ENCODE measurements at places on chromosomes 6 and 20.

DNA sequence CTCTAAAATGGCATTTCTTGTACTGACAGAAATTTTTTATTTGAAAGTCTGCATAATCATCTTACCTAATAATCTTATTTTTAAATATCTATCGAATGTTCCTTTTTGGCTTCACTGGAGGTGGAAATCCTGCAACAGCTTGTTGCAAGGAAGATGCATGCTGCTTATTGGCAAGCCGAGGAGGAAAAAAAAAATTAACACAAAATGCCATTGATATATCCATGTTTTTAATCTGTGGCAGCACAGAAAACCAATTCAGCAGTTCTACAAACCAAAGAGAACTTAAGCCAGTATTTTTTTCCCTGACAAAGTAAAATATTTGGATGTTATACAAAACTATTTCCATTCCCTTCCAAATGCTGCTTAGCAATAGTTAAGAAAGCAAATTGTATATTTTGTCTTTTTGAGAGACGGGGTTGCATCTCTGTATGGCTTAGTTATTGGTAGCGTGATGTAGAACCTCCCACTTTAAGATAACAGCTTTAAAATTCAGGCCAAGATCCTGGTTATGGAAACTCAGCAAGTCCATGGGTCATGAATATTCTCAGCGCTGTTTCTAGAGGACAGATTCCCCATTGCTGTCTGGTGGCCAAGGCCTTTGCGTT lies 231.4 kb downstream of the TMEM242 start:
- no peak for DNase-seq

DNA sequence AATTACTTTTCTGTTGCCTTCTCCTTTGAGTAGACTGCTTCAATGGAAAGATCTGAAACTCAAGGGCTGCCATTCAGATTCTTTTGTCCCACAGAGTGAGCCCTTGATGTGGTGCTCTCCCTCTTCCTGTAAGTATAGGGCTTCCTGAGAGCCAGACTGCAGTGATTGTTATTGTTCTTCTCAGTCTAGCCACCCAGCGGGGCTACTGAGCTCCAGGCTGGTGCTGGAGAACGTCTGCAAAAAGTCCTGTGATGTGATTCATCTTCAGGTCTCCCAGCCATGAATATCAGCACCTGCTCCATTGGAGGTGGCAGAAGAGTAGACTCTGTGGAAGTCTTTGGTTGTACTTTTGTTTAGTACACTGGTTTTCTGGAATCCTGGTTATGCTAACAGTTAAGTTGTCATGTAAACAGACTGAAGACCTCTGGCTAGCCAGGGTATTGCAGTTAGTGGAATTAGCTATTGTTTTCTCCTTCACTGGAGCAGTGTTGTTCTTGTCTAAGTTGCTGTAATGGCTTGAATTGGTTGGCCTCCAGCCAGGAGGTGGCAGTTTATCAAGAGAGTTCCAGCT lies 240.9 kb downstream of the COL12A1 start:
- DNase-seq = no peak

DNA sequence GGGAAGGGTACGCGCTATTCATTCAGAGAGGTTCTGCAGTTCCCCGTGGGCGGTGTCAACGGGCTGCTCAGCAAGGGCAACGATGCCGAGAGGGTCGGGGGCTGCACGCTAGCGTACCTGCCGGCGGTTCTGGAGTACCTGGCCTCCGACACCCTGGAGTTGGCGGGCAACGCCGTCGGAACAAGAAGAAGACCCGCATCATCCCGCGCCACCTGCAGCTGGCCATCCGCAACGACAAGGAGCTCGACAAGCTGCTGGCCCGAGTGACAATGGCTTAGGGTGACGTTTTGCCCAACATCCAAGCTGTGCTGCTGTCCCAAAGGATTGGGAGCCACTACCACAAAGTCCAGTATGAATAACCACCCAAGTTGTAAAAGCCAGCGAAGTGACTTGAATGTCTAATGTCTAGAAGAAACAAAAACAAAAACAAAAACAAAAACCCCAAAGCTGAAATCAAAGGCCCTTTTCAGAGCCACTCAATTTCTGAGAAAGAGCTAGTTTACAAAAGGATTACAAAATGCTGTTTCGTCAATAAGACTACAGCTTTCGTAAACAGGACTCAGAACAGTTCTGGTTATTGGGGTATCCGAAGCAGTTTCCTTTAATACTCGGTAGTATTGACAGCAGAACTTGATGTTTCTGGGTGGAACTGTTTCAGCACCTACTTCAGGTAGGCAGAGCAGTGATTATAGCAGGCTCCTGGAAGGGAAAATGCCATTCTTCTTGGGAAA lies 21.9 kb upstream of the SLC17A4 start:
- no peak for DNase-seq

- DNase-seq = no peak
These were observed 80.6 kb downstream of the PHF3 start for GRCh38 chr6:63716169-63716568.

GRCh38 chr6:159594750-159595117 lies 98.3 kb downstream of the SOD2 start:
- no peak for DNase-seq

GRCh38 chr20:45419188-45420091 lies 3.5 kb downstream of the PIGT start:
- DNase-seq = peak; percentile 85

GRCh38 chr6:29861521-29862255 lies 34.1 kb downstream of the HLA-G start:
- DNase-seq = no peak

DNA sequence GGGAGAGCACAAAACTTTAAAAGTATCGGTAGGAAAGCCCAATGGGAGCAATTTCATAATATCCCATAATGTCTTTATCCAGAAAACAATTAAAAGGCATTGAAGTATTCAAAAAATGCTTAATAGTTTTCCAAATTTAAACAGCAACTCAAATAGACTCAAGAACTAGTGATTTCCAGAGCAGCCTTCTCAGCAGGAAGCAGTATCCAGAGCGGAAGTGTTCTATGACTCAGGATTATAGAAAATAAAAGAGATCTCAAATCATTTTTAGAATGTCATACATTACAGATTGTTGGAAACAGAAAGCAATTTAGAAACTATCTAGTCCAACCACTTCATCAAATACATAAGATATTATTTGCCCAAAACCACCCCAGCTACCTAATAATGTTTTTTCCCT lies 79.3 kb downstream of the COL12A1 start:
- DNase-seq = no peak

DNA sequence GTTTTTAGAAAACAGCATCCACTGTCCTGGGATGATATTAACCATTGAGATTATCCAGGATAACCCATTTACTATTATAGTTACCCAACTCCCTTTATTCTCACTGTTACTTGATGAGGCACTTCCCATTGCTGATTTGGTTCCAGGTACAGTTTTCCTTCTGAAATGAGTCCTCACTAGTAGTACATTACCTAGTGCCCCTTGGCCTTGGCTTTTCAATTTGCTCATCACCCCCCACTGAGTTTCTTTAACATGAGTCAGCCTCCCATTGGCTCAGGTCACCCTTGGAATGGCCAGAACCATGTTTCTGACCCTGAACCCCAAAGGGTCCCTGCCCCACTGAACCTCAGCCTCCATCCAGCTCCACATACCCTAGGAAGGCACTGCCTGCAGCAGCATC lies 28.4 kb downstream of the MDGA1 start:
- no peak for DNase-seq

DNA sequence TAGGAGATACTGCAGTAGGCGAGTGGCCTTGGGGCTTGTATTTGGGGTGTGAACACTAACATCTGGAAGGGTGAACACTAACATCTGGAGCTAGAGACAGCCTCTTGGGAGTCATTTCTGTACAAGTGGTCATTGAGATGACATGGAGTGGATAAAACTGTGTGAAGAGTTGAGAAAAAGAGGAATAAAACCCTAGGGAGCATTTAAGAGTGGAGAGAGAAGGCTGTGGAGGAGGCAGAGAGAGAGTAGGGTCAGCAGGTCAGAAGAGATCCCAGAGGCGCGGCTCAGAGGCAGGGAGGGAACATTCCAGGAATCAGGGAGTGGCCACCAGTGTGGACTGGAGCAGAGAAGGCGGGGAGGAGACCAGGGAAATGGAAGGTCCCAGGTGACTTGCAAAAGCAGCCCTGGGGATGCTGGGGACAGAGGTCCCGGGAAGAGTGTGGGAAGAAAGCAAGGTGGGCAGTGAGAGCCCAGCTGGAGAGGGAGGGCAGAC lies 202.0 kb upstream of the RNF24 start:
- DNase-seq = no peak

GRCh38 chr6:53246924-53247323 lies 98.3 kb upstream of the GCM1 start:
- DNase-seq = no peak

DNA sequence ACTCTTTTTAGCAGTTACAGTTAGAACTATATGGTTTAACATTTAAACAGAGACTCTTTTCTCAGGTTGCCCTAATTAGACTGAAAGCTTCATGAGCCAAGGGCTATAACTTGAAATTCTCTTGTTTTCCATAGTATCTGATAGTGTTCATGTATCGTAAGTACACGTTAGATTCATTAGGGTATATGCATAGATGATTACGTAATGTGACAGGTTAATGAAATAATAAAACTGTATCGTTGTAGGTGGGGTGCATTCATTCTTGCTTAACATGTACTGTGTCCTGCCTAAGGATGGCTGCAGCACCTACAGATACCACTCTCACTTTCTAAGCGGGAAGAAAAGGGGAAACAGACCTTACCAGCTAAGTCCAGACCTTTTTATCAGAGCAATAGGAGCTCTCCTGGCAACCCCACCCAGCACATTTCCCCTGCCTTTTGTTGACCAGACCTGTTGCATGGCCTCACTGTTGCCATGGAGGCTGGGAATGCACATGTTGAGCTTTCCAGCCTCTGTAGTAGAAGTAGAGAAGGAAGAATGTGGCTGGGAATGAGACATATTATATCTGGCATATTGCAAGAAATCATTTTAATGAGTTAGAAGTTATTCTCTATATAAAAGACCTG lies 83.0 kb downstream of the MAP3K4 start:
- no peak for DNase-seq

GRCh38 chr6:101832371-101832770 lies 438.9 kb downstream of the GRIK2 start:
- no peak for DNase-seq

DNA sequence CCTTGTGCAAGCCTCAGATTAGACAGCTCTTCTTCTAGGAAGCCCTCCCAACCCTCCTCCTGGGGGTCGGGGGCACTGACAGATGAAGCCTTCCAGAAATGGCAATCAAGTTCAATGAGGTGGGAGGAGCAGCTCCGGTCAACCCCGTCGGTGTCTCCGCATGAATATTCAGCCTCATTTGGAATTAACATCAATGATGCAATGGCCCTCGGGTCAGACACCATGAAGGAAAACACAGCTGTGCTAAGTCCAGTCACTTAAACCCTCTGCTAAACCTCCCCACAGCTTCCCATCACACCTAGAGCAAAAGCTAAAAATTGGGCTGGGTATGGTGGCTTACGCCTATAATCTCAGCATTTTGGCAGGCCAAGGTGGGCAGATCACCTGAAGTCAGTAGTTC lies 36.5 kb downstream of the ZNF217 start:
- DNase-seq = no peak

DNA sequence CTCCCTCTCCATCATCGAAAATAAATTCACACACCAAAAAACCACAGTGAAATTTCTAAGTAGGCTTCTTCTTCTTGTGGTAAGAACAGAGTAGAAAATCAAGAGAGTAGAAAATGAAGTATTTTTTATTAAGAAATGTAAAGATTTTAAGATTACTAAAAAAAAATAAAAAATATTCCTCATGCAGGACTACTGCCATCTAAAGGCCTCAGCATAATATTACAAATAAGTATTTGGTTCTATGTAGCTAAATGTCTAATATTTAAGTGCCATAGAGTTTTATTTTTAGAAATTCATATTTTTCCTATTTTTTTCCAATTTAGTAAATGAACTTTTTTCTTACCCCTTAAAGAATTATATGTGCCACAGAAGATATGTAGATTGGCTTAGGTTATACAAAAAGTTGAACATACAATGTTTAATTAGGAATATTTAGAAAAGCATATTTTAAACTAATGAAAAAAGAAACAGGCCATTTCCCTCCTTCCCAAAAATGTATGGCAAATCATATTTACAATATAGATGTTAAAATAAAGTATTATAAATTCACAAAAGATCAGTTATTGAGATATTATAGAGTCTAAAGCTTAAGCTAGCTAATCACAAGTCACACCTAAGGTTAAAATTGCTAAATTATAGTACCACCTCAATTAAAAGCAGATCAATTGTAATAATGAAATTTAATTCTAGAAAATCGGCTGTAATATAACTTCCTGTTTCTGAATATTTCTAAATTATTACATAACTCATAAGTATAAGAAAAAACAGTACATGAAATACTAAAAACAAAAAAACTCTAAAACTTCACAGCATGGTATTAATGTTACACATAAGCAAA lies 3.5 kb upstream of the NT5DC1 start:
- DNase-seq = no peak

- DNase-seq = no peak
These were observed 128.9 kb downstream of the ELOVL4 start for GRCh38 chr6:79818471-79818870.

GRCh38 chr6:8865451-8865850 lies 430.1 kb upstream of the SLC35B3 start:
- DNase-seq = no peak

DNA sequence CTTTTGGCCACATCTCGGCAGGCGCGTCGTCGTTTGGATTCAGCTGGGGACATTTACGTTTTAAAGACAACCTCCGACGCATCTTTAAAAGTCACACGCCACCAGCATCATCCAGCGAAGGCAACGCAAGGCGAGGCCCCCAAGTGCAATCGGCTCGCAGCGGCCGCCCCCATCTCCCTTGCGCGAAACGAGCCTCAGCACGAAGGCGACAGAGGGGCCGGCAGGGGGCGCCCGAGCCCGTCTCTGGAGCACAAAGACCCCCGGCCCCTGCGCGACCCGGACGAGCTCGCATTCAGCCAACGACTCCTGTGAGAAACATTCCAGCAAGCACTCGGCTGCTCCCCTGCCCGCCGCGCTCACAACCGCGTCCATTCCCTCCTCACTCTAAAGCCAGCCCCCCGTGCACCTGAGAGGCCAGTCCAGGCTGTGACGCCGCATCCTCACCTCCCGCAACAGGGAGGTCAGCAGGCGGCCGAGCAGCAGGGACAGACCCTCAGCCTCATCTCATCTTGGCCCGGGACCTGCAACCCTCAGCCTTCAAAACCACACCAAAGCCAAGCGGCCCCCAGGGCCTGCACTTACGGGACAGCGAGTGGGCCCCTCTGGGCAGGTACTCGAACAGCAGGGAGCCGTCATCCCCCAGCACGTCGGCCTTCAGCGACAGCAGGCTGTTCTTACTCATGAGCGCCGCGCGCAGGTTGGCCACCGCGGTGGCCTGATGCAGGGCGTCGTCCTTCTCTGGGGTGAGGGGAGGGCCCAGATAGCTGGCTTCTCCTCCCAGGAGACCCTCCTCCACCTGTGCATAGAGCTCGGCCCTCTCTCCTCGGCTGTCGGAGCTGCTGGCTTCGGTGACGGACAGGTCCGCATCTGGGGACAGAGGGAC lies 35.8 kb downstream of the SLC2A4RG start:
- DNase-seq = no peak

DNA sequence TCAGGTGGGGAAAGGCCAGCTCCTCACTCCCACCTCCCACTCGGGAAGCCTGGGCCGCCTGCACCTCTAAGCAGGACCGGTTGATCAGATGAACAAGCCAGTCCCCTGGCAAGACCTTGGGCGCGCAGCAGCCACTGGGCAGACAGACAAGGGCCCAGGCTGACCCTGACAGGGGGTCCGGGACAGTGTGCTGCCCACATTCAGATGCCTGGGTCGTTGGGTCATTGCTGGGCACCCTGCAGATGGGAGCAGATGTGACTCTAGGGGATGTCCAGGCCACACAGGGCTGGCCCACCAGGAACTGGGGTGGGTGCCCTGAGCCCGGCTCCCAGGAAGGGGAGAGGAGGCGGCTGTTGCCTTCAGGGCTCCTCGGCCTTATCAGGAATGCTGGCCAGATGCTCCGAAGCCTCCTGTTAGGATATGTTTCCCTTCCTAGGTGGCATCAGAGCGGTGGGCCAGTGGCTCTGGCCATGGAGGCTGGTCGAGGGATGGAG lies 17.3 kb upstream of the FRMD1 start:
- DNase-seq = no peak
